NCI-H446 (cell line): ENCODE measurements at places on chromosomes 5 and 9.

DNA sequence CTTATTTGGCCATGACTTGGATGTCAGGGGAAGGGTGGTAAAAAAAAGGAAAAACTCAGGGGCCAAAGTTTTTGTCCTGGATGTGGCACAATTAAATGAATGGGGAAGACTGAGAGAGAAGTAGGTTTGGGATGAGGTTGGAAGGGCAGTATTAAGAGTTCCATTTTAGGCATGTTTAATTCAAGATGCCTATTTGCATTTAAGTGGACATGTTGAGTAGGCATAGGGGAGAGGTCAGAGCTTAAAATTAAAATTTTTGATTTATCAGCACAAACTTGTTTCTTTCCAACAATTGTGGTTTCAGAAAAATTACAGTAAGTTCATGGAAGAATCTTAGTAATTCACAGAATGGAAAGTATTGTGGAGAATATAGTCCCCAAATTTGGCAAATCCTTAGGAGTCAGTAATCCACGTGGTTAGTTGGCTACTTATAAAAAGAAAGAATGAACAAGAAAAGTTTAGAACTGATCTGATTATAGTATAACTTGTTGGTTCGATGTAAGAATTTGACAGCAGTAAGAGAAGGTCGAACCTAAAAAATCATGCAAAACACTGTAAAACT is 265.9 kb downstream of the SAXO1 start:
- no peak for DNase-seq

GRCh38 chr5:170450061-170450669 is 53.7 kb upstream of the KCNIP1 start:
- no peak for DNase-seq

DNA sequence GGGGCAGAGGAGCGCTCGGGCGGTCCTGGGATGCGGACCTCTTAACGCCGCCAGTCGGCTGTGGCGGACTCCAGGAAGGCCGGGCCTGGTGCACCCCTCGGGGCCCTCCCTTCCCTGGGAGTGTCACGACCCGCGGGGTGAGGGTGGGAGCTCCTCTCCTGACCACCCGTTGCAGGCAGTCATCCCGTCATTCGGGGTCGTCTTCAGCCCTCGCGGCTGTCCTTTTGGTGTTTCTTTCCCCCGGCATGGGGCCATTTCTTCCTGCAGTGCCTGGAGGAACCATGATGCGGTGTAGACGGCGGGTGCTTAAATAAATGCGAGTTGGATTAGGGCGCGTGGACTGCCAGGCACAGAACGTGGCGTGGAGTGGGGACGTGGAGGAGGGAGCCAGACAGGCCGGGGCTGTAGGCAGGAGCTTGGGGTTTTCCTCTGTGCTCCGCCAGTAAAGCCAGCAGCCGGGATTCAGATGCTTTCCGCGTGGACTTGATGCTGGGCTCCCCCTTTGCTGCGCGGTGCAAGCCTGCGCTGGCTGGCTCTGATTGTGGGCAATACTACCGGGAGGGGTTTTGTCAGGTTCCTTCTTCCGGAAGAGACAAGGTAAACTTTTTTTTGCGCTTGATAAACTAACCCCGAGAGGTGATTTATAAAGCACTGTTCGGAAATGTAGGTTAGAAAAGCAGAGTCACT is 868 bp downstream of the KDM4C start:
- DNase-seq: peak; percentile 46

DNA sequence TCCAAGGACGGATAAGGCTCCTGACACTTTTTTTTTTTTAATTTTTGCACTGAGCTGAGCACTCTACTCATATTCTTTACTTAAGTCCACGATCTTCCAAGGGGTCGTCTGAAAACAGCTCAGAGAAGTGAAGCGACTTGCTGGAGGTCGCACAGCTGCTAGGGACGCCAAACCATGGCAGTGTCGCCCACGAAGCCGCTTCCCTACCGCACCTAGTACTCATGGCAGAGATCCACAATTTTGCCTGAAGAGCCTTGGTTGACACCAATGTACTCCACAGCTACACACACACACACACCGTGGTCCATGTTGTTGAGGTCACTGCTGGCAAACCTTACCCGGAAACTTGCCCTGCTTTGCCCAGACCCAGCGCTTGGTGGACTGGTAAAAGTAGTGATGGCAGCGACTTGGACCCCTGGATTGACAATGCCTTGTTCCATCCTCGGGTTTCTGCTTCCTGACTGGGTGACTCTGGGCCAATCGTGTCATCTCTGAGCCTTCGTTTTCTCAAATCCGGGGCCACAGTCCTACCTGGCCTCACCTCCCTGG is 521 bp upstream of the SLIT3 start:
- no peak for DNase-seq

- no peak for DNase-seq
Observed at GRCh38 chr5:95759005-95759404, 27.9 kb downstream of the RHOBTB3 start.

DNA sequence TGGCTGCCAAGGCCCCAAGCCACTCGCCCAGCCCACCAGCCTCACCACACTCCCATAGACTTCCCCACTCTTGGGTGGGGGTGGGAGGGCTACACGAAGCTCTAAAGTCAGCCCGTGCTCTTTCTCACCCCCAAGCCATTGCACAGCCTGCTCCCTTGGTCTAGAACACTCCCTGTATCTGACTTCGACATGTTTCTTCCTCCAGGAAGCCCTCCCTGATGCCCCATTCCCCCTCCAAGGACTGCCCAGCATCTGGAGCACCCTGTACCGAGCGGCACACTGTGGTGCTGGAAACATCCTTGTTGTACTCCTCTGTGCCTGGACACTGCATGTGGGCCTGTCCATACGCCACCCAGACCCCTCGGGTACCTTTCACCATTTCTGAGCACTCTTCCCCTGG is 49.4 kb upstream of the KCNMB1 start:
- DNase-seq: no peak

- no peak for DNase-seq
Observed at GRCh38 chr5:173829826-173830225, 58.3 kb upstream of the CPEB4 start.

DNA sequence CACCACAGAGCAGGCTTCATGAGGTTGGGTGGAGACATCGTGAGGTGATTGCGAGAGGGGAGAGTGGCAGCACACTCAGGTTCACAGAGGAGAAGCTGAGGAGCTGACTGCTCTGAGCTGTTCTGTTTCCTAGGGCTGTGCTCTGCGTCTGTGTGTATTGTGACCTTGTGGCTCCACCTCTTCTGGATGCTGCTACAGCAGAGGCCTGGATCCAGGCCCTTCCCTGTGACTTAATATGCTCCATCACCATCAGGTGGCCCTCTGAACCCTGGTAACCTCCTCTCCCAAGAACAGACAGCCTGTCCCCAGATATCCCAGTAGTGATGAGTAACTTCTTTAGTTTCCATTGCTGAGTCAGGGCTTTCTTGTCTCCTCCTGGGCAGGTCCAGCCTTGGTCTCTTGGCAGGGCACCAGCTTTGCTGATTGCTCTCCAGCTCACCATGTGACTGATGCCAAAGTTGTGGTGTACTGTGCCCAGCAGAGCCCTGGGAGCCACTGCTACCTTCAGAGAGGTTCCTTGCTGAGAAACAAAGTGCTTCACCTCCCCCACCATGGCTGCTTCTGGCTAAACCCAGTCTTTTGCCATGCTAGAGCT is 212.8 kb upstream of the CHD1 start:
- no peak for DNase-seq

GRCh38 chr9:15068261-15068660 is 158.0 kb upstream of the FREM1 start:
- DNase-seq: peak; percentile 33
